ENCODE measurements at places on chromosomes 5 and 9. TPM values are rescaled to one million over a fixed set of nuclear protein-coding genes. Genes with fewer than 3 reads are reported as not detected.

- no peak for DNase-seq
- H3K27ac ChIP-seq = no peak overlapping the region
- peaks cover 21% of the 10 kb centered on the region for H3K27me3 ChIP-seq
- no peaks in the 10 kb centered on the region for H3K36me3 ChIP-seq
Observed at GRCh38 chr9:38401994-38402393, 9.5 kb downstream of the ALDH1B1 start.

GRCh38 chr5:171422495-171422894, 3.0 kb downstream of the FGF18 start:
- no peak overlapping the region for H3K4me3 ChIP-seq
- H3K4me1 ChIP-seq = peaks cover 9% of the 10 kb centered on the region
- no peak overlapping the region for H3K27ac ChIP-seq

DNA sequence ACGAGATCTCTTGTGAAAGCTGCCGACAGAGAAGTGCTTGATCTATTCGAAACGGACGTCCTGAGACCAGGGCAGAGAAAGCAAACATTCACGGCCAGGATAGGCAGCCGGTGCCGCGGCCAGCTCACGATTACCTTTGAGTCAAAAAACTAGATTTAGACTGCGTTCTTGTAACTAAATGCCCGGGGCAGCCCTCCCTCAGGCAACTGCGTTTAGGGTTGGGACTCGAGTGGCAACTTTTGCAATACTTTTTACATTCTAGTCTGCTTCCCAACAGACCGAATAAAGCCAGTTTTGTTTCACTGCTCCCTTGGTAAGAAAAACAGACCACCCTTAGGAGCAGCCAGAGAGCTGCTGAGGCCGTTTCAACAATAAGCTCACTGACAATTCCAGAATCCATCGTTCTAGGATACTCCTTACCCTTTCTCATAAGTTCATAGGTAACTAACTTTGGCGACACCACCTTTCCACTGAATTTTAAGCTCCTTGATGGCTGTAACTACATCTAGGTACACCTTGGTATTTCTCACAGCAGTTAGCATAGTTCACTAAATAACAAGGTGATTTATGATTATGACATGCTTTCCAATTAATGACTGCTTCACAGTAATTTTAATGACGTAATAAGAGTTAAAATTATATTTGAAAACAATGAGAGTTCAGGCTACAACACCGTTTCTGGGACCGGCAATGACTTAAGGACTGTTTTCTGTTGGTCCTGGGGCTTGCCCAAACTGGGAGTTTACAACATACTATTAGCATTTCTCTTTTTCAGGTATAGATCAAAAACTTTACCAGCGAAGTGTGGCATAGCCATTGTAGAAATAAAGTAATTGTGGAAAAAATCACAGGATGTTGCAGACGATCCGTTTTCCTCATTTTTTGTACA, 899 bp upstream of the RAPGEF6 start:
- no peaks in the 10 kb centered on the region for H3K27me3 ChIP-seq
- peak overlapping the region; percentile 85 for H3K4me3 ChIP-seq
- peak overlapping the region; percentile 88 for H3K27ac ChIP-seq
- H3K36me3 ChIP-seq = no peaks in the 10 kb centered on the region
- peaks cover 22% of the 10 kb centered on the region for H3K4me1 ChIP-seq

DNA sequence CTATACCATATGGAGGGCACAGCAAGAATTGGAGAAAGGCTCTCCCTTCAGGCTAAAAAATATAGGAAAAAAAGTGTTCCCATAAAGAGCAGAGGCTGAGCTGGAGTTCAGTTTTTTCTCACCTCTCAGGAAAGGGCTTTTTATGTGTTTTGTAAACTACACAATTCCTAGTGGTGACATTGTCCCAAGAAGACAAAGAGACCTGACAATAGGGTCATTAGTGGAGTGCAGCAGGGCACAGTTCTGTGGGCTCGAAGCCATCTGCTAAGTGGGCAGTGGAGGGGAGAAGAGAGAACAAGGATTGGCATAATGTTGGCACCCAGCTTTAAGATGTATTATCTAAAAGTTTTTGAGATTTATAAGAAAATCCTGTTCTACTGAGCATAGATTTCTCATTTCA, 162.5 kb downstream of the HCN1 start:
- no peaks in the 10 kb centered on the region for H3K4me1 ChIP-seq
- H3K4me3 ChIP-seq = no peak overlapping the region
- no peak for DNase-seq
- H3K36me3 ChIP-seq = no peaks in the 10 kb centered on the region
- no peaks in the 10 kb centered on the region for H3K27me3 ChIP-seq

DOLK gene
- 12.0 TPM for total RNA-seq

GFPT2 gene
- total RNA-seq = 16.1 TPM

TXNDC15 gene
- 17.8 TPM for total RNA-seq

POMT1 gene
- 21.4 TPM for total RNA-seq

ADAMTS6 gene
- total RNA-seq = 0.93 TPM

MRPL50 gene
- total RNA-seq = 14.6 TPM

CYLC2 gene
- not detected for total RNA-seq

Data from HCT116 (cell line).